GM12878 (cell line): ENCODE measurements at places on chromosomes 13 and 19.

- DNase-seq, result no peak
These were observed 6.7 kb downstream of the ZNF793 start for GRCh38 chr19:37513397-37513796.

GRCh38 chr19:7216373-7216902 is 77.8 kb downstream of the INSR start:
- no peak for DNase-seq

DNA sequence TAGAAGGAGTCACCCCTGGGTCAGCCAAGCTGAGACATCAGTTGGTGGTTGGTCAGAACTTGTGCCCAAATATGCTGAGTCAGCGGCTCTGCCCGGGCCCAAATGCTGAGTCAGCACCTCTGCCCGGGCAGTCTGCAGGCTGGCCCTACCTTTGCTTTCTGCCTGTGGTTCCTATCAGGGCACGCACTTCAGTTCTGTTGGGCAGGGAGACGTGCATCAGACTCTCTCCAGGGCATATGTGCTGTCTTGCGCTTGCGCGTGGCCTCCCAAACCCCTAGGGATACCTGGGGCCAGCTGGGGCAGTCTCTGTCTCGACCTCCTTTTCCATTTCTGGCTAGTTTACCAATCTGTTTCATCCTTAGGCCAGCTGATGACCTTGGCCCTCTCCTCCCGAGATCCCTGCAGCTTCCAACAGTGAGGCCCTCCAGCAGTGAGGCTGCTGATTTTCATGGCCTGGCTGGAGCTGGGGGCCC is 24.4 kb upstream of the LDLR start:
- no peak for DNase-seq

- DNase-seq, result no peak
These were observed 18.9 kb downstream of the CCDC97 start for GRCh38 chr19:41328842-41329225.

- DNase-seq, result no peak
These were observed 20.5 kb upstream of the CYP2S1 start for GRCh38 chr19:41172297-41173164.
